Naive thymus-derived CD8-positive, alpha-beta T cell (primary cell): ENCODE measurements at places on chromosomes 11 and 22. TPM values are rescaled to one million over a fixed set of nuclear protein-coding genes. Genes with fewer than 3 reads are reported as not detected.

- H3K27ac ChIP-seq = no peak overlapping the region
- H3K27me3 ChIP-seq = no peaks in the 10 kb centered on the region
- DNase-seq = no peak
- peaks cover 13% of the 10 kb centered on the region for H3K4me1 ChIP-seq
- H3K4me3 ChIP-seq = no peak overlapping the region
Observed at GRCh38 chr11:3226846-3227567, 5.2 kb downstream of the MRGPRE start.

The RPL3 gene
- 3,622 TPM for total RNA-seq

GRCh38 chr11:8983552-8983951 lies 19.3 kb upstream of the TMEM9B start:
- no peak overlapping the region for H3K4me3 ChIP-seq
- H3K4me1 ChIP-seq = no peaks in the 10 kb centered on the region
- no peaks in the 10 kb centered on the region for H3K36me3 ChIP-seq

DNA sequence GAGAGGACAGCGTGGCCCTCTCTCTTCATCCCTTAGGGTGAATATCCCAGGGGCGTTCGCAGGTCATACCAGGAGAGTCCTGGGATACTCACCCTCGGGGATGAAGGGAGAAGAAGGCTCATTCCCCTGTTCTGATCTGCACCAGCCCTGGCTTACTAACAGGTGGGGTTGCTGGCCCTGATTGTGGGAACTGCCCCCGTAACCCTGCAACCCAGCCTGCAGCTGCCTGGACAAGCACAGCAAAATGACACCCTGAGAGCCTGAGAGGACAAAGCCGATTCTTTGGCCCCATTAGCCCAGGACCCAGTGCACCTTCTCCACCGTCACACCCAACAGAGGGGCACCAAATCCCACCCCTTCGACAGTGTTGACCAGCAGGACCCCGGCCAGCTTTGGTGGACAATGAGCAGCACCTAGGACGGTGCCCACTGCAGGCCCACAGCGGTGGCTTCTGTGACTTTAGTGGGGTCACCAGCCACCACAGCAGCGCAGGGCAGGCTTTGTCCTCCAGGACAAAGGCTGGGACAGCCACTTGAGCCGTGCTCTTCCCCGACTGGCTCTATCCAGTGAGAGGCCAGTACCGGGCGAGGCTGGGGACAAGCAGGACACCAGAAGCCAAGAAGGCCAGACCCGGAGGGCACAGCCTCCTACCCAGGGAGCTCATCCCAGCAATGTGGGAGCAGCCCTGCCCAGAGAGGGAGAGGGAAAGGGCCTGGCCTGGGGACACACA lies 98.5 kb upstream of the RTL6 start:
- peaks cover 7% of the 10 kb centered on the region for H3K4me1 ChIP-seq
- no peaks in the 10 kb centered on the region for H3K36me3 ChIP-seq
- H3K27me3 ChIP-seq = peaks cover 9% of the 10 kb centered on the region
- no peak for DNase-seq
- no peak overlapping the region for H3K27ac ChIP-seq

- no peak overlapping the region for H3K27ac ChIP-seq
- no peak overlapping the region for H3K4me3 ChIP-seq
- H3K27me3 ChIP-seq = peaks cover 40% of the 10 kb centered on the region
- no peaks in the 10 kb centered on the region for H3K4me1 ChIP-seq
- H3K36me3 ChIP-seq = no peaks in the 10 kb centered on the region
Observed at GRCh38 chr11:120061036-120061760, 76.7 kb downstream of the TRIM29 start.

DNA sequence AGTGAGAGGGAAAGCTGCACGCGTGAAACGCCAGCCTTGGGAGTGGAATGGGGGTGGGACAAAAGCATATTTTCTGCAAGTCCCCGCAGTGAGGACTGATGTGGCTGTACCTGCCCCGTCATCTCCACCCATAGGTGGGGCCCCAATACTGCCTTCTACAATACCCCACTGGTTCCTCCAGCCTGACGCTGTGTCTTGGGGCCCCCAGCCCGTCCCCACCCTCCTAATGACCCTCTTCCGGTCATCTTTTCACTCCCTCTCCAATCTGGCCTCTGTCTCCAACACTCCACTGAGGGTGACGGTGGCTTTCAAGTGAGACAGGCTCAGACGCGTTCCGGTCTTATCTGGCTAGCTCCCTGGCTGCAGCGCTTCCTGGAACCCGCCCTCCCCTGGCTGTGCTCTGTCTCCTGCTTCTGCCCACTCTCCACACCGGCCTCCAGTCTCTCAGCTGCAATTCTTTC lies 104.2 kb downstream of the MICAL3 start:
- peaks cover 45% of the 10 kb centered on the region for H3K4me1 ChIP-seq
- H3K36me3 ChIP-seq = no peaks in the 10 kb centered on the region
- DNase-seq = no peak
- no peaks in the 10 kb centered on the region for H3K27me3 ChIP-seq

GRCh38 chr11:96167203-96167758 lies 175.7 kb downstream of the MAML2 start:
- peak overlapping the region; percentile 75 for H3K27ac ChIP-seq
- DNase-seq = no peak
- peaks cover 64% of the 10 kb centered on the region for H3K4me1 ChIP-seq
- no peaks in the 10 kb centered on the region for H3K27me3 ChIP-seq
- peaks cover 34% of the 10 kb centered on the region for H3K36me3 ChIP-seq

DNA sequence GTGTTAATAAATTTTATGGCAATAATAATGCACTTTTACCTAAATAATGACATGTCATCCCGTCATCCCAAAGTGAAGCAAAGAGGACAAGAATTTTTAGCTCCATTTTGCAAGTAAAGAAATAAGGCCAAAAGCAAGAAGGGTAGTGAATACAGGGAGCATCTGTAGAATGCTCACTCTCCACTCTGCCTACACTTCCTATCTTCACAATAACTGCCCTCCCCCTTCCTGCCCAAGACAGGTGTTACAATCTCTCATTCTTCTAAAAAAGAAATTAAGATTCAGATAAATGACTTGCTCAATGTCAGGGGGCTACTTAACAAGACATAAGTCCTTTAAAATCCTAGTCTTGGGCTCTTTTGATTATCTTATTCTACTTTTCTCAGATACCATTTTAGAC lies 8.9 kb downstream of the RDX start:
- H3K4me3 ChIP-seq = no peak overlapping the region
- H3K36me3 ChIP-seq = peaks cover 4% of the 10 kb centered on the region
- H3K4me1 ChIP-seq = peaks cover 6% of the 10 kb centered on the region
- DNase-seq = no peak

GRCh38 chr22:50118557-50119168 lies 28.9 kb downstream of the MOV10L1 start:
- H3K27me3 ChIP-seq = peaks cover 7% of the 10 kb centered on the region
- peaks cover 8% of the 10 kb centered on the region for H3K36me3 ChIP-seq
- H3K4me3 ChIP-seq = no peak overlapping the region
- no peaks in the 10 kb centered on the region for H3K4me1 ChIP-seq
- DNase-seq = no peak

GRCh38 chr11:130913268-130913667 lies 3.0 kb downstream of the SNX19 start:
- H3K36me3 ChIP-seq = peaks cover 46% of the 10 kb centered on the region
- H3K4me1 ChIP-seq = peaks cover 38% of the 10 kb centered on the region
- H3K27me3 ChIP-seq = no peaks in the 10 kb centered on the region
- DNase-seq = no peak

The VSIG10L2 gene
- not detected for total RNA-seq

DNA sequence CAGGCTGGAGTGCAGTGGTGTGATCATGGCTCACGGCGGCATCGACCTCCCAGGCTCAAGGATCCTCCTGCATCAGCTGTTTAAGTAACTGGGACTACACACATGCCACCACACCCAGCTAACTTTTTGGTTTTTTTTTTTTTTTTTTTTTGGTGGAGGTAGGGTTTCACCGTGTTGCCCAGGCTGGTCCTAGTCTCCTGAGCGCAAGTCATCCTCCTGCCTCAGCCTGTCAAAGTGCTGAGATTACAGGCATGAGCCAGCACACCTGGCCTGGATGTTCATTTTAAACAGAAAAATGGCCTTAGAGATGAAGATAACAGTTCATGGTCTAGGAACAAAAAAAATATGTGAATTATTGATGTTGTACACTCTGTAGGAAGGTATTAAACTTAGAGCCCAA lies 13.6 kb upstream of the SLC25A18 start:
- H3K27ac ChIP-seq = no peak overlapping the region
- H3K27me3 ChIP-seq = no peaks in the 10 kb centered on the region
- H3K4me1 ChIP-seq = no peaks in the 10 kb centered on the region
- DNase-seq = no peak

GRCh38 chr11:125910226-125910849 lies 6.0 kb downstream of the DDX25 start:
- DNase-seq = no peak
- H3K4me3 ChIP-seq = no peak overlapping the region
- peaks cover 18% of the 10 kb centered on the region for H3K27me3 ChIP-seq
- H3K4me1 ChIP-seq = no peaks in the 10 kb centered on the region

The INPP5J gene
- 0.47 TPM for total RNA-seq

DNA sequence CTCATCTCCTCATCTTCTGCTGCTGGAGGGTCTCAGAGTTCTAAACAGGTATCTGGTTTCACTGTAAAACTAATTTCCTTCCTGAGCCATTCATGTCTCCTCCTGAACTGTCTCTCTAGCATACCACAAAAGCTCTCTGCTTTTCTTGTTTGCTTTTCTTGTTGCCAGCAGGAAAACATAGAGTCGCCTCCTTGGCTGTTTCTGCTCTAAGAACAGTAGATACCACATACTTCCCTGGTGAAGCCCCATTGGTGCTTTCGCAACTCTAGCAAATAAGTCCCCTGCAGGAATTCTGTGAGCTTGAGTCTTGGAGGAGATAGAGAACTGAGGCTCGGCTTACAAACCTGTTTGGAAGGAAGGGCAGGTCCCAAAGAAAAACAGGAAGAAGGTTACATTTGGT lies 7.0 kb downstream of the DIXDC1 start:
- no peak for DNase-seq
- H3K36me3 ChIP-seq = no peaks in the 10 kb centered on the region
- H3K4me3 ChIP-seq = peak overlapping the region; percentile 49
- peak overlapping the region; percentile 63 for H3K27ac ChIP-seq
- H3K27me3 ChIP-seq = no peaks in the 10 kb centered on the region
- H3K4me1 ChIP-seq = peaks cover 16% of the 10 kb centered on the region

GRCh38 chr11:65591939-65592857 lies 3.4 kb downstream of the KCNK7 start:
- H3K27me3 ChIP-seq = no peaks in the 10 kb centered on the region
- H3K27ac ChIP-seq = no peak overlapping the region
- peaks cover 48% of the 10 kb centered on the region for H3K4me1 ChIP-seq
- no peak for DNase-seq

- no peaks in the 10 kb centered on the region for H3K36me3 ChIP-seq
- H3K4me1 ChIP-seq = no peaks in the 10 kb centered on the region
- H3K27me3 ChIP-seq = peaks cover 2% of the 10 kb centered on the region
- no peak within 1 kb of the TSS for H3K4me3 ChIP-seq
- H3K27ac ChIP-seq = no peak within 1 kb of the TSS
- no peak for DNase-seq
Observed at GRCh38 chr22:17562906-17563870, at the start of gene SLC25A18. Gene SLC25A18 (plus strand): TSS chr22:17563498. CDS start chr22:17579945, 16,447 bp downstream.

DNA sequence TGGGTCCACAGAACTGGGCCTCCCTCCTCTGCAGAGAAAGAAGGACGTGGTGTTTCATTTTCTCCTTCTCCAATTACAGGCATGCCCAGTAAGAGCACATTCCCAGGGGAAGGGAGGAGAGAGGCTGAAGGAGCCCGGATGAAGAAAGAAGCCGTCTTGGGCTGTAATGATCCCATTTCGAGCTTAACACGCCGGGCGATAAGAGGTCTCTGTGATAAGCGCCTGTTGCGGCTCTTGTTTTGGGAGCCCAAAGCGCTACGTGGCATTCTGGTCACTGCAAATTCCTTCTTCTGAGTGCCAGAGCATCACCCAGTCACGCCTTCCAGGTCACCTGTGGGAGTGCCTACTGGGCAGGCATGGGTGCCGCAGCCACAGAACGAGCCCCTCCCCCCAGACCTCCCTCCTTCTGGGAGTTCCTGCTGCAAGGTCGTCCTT lies 57.5 kb downstream of the ANO1 start:
- H3K36me3 ChIP-seq = no peaks in the 10 kb centered on the region
- no peak for DNase-seq
- H3K27ac ChIP-seq = no peak overlapping the region
- H3K4me3 ChIP-seq = no peak overlapping the region
- H3K27me3 ChIP-seq = peaks cover 22% of the 10 kb centered on the region

DNA sequence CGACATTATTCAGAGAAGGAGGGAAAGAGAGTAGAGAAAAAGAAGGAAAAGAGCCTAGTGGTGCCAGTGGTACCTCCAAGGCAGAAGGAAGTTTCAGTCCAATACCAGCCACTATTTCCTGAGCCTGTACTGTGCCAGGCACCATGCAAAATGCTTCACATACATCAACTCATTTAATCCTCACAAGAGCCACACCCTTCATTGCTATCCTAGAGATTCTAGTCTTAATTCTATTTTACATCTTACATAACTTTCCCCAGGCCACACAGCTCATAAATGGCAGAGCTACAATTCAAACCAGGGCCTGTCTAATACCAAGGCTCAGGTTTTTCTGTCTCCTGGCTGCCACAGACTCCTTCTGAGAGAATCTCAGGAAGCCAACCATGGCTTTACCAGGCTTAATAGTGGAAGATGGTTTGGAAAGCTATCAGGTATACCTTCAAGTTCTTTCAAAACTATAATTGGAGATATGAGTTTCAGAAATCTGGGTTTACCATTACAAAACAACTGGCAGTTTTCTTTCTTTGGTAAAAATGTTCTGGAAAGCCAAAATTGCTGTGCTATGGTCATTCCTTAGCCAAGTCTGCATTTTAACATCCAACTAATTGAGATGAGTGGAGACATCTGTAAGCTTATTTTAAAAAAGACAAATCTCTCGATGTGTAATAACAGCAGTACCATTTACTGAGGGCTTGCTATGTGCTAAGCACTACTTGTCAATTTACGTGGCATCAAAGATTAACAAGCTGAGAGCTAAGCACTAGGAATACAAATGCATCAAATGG lies 225.1 kb upstream of the PITPNB start:
- no peaks in the 10 kb centered on the region for H3K4me1 ChIP-seq
- no peaks in the 10 kb centered on the region for H3K27me3 ChIP-seq
- H3K4me3 ChIP-seq = no peak overlapping the region
- no peak overlapping the region for H3K27ac ChIP-seq

- H3K27me3 ChIP-seq = peaks cover 4% of the 10 kb centered on the region
- no peak for DNase-seq
- H3K4me3 ChIP-seq = no peak overlapping the region
- no peaks in the 10 kb centered on the region for H3K36me3 ChIP-seq
- H3K4me1 ChIP-seq = peaks cover 5% of the 10 kb centered on the region
Observed at GRCh38 chr11:8221917-8222495, 41.7 kb downstream of the LMO1 start.

- peaks cover 2% of the 10 kb centered on the region for H3K4me1 ChIP-seq
- H3K27me3 ChIP-seq = no peaks in the 10 kb centered on the region
- no peak for DNase-seq
- no peak overlapping the region for H3K27ac ChIP-seq
- no peak overlapping the region for H3K4me3 ChIP-seq
Observed at GRCh38 chr11:68357568-68357967, 45.2 kb downstream of the LRP5 start.

DNA sequence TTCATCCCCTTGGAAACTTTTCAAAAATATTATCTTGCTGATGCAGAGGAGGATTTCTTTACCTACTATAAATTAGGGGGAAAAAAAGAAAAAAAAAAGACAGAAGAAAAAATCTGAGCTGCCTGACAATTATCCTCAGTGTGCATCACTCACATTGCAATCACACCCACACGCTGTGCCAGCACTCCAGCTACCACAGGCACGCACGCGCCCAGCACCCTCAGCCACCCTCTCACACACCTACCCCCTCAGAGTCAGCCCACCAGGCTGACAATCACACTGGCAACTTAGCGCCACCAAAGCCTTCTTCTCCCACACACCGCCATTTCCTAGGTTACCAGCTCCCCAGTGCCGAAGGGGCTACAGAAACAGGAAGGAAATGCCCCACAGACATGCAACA lies 236.1 kb downstream of the KCNA4 start:
- H3K36me3 ChIP-seq = no peaks in the 10 kb centered on the region
- no peaks in the 10 kb centered on the region for H3K27me3 ChIP-seq
- no peak for DNase-seq
- no peaks in the 10 kb centered on the region for H3K4me1 ChIP-seq
- no peak overlapping the region for H3K4me3 ChIP-seq
